NCI-H1092 treated with DMSO at 0.1 percent for 48 hours (cell line): ENCODE measurements at places on chromosomes 7 and 10.

DNA sequence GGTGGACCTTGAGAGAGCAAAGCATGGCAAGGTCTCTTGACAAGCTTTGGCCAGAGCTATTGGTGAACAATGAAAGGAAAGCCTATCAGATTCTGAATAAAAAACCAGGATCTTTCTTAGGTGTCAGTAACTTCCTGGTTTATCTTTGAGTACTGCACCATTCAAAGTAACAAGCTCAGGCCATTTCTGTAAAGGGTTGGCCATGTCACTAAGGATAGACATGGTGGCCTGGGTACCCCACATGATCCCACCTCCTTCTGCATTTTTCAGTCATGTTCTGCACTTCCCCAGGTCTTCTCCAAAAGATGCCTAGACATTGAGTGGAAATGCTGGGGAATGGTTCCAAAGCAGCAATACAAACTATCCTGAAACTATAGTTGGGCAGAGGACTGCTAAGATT is 242.0 kb downstream of the ARHGAP12 start:
- no peak for DNase-seq

- DNase-seq = no peak
Measured at GRCh38 chr7:87541648-87542047, 59.0 kb downstream of the ABCB1 start.

GRCh38 chr10:93445978-93446720 is 36.0 kb downstream of the MYOF start:
- DNase-seq = no peak

DNA sequence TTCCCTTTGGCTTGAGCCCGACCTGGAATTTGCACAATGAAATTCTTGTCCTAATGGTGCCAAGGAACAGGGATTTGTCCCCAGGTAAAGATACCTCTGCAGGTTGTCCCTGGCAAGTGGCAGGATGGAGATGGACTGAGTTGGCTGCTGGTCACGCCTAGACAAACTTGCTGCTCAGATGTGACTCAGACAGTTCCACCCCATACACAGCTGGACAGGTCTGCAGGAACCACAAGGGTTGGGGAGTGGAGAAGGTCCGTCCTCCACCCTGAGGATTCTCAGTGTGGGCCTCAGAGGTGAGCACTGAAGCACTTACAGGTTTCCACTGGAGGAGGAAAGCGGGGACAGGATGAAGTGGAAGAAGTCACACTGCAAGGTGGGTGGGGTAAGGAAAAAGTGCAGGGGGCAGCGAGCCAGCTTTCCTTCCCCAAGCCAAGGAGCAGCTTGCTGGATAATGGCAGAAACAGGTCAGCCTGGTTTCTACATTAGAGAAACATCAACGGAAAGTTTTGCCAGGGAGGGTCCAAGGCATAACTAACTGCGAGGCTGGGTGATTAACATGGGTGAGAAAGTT is 20.5 kb downstream of the ITPRIP start:
- no peak for DNase-seq

GRCh38 chr10:93630625-93631557 is 18.6 kb downstream of the PDE6C start:
- no peak for DNase-seq

- peak; percentile 13 for DNase-seq
Measured at GRCh38 chr10:26890956-26891355, 30.2 kb upstream of the ABI1 start.

GRCh38 chr7:41889472-41889871 is 186.6 kb upstream of the INHBA start:
- no peak for DNase-seq

DNA sequence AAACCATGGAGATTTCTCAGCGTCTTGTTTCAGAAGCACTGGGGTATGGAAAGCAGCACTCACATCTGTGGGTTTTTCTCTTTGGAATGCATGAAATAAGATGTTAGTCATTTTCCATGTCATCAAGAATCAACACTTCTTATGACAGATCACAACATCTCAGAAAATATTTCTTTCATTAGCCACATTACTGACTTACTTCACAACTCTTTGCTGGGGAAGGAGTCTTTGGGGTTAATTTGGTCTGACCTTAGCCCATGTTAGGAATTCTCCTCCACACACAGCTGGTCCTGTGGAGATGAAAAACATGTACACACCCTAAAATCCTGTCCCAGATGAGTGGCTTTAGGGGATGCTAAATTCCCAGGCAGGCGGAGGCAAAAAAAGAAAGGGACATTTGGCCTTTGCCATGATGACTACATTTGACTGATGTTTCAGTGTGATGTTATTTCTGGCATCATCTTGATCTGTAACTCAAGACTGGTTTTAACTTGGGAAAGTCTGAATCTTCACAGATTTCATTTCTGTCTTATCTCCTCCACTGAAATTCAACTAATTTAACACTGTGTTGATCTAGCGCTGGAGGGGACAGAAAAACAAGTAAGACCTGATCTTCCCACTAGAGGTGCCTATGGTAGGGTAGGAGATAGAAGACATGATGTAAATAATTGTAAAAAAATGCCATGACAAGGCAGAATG is 363.2 kb downstream of the PRPF18 start:
- DNase-seq = no peak

DNA sequence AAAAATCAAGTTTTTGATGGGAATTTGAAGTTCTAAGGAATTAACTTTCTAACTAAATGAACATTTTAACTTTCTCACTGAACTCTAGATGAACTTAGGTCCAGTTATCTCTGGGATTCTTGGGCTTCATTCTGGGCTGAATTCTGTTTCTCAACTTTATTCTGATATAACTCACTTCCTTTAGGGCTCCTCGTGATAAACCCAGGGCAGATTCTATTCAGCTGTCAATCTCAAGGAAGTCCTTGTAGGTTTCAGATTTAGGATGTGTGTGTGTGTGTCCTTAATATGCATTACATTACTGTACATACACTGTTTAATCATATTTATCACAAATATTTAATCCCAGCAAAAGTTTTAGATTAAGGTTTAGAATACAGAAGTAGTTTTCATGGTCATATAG is 344.3 kb downstream of the GATA3 start:
- no peak for DNase-seq

DNA sequence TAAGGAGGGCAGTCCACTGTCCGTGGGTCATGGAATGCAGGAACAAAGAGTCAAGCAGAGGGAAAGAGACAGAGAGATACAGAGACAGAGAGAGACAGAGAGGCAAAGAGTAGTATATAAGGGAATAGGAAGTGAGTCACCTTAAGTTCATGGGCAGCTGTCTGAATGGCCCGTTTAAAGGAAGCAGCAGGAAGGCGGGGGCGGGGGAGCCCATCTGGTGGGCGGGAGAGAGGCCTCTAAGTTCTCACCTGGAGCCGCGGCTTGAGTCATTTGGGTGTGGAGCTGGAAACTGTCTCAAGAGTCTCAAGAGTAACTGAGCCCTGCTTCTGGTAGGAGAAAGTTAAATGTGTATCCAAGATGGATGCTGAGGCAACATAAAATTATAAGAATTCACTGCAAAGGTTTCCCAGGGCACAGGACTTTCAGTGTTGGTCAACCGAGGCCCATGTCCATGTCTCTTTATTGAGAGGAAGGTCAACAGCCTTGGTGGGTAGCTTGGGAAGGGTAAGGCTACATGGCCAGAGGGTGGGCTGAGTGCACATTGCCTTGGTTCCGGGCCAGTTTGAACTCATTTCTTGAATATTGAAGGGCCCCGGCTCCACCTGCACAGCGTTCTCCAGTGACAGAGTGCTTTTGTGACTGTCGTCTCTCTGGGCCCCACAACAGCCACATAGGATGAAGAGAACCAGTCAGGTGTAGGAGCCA is 85.5 kb upstream of the CACUL1 start:
- no peak for DNase-seq

- DNase-seq = no peak
Measured at GRCh38 chr10:4909118-4909517, 54.1 kb upstream of the AKR1C1 start.

GRCh38 chr7:138903186-138903820 is 77.9 kb downstream of the KIAA1549 start:
- DNase-seq = peak; percentile 59

DNA sequence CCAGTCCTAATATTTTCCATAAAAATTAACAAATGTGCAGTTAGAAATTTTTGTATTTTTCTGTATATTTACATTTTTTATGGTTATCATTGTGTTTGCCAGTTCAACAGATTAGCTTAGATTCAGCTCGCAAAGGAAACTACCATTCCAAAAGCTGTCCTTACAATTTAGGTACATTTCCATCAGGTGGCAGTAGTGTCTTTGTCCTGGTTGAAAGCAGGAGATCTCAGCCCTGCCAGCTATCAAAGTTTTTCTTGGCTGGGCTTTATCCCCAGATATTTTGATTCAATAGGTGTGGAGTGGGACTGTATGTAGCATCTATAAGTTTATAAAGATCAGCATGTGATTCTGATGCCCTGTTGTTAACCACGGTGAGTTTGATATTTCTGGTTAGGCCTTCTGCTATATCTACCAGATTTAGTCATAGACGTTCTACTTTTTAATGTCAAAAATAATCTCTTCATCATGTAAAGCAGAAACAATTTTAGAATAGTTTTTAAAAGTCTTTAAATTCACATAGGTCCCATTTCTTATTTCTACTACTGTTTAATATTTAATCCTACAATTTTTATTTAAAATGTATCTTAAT is 15.5 kb upstream of the ICA1 start:
- DNase-seq = no peak

DNA sequence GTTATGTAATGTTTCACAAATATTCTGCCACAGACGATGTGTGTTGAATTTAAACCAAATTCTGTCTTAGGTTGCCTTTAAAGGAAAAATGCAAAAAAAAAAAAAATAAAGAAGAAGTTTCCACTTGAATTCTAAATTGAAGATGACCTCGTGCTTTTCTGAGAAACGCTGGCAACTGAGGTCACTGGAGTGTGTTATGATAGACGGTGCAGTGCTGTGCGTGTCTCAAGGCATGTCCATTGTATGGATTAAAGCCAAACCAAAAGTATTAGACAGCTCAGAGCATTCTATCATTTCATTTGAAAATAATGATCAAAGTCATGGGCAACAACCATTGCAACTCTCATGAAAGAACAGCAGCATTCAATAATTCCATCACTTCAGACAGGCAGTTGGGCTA is 483.9 kb downstream of the GRM8 start:
- DNase-seq = no peak
